Hematopoietic multipotent progenitor cell treated with erythropoietin and hydrocortisone succinate and interleukin-3 and kit ligand, for 17 days (in vitro differentiated cells): ENCODE measurements at places on chromosomes 13 and 19.

- no peak for DNase-seq
Observed at GRCh38 chr19:23887642-23888041, 27.0 kb upstream of the ZNF726 start.

DNA sequence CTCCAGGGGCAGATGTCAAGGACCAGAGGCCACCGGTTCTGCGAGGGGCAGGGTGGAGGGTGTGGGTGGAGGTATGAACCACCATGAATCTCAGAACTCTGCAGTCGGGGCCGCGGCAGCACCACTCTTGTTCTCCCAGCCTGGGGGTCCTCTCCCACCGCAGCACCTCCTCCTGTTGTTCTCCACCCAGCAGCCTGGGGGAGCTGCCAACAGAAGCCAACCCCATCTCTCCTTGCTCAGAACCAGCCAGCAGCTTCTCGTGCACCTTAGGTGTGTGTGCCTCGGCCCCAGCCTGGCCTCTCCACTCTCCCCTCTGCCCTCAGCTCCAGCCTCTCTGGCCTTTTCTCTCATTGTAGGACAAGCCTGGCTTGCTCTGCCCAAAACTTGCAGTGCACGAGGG is 31.9 kb upstream of the CCNE1 start:
- no peak for DNase-seq

GRCh38 chr13:36531746-36532486 is 99.6 kb downstream of the CCNA1 start:
- no peak for DNase-seq

- DNase-seq, result no peak
Observed at GRCh38 chr19:51708811-51709210, 15.0 kb downstream of the HAS1 start.

DNA sequence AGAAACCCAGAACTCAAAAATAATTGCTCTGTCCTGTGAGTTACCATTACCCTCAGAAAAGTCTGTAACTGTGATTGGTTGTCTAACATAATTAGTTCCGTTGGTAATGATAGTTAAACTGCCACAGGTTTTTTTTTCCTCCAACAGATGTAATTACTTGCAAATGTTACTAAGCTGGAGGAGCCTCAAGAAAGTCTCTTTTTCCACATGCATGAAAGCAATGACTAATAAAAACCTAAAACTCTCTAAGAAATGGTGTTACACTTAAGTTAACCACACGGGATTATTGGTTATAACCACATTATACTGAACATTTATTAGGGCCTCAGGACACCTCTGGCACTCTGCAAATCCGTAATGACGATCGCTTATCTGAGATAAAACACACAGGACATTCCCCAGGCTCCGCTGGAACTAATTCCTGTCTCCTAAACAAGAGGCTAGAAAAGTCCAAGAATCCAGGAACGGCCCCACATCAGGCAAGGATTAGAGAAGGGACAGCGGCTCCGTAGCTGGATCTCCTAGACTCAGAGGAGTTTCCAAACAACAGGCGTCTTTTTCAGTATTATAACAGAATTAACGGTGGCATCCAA is 753 bp downstream of the ZNF235 start:
- no peak for DNase-seq

DNA sequence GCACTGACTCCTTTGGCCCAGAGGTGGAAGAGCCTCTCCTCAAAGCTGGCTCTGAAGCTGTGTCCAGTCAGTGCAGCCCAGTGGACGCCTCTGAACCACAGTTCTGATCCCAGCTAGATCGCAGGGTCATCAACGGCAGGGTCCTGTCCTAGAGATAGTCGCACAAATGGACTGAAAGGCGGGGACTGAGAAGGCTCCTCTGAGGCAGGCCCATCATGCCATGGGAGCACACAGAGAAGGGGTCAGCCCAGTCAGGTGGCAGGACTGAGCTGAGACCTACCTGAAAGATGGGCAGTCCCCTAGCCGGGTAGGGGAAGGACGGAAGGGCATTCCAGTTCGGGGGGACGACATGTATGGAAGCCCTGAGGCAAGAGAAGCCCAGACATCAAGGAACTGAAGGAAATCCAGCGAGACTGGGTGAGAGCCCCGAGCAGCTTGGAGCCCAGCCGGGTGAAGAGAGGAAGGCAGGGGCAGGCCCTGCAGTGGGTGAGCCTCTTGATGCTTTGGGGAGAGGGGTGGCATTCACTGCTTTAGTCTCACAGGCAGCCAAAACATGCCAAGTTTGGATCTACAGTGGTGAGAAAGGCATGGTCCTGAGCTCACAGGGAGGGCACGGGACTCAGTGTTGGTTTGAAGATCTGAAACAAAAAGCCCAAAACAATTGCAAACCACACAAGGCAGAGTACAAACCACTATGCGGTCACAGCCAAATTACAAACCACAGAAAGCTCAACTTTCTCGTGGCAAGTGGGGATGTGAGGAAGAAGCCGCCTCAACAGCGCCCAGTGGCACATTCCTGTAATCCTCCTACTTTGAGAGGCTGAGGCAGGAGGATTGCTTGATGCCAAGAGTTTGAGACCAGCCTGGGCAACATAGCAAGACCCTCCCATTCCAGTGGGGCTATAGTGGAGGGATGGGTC is 10.0 kb downstream of the CALM3 start:
- DNase-seq, result no peak

GRCh38 chr13:108496362-108497210 is 132.8 kb upstream of the MYO16 start:
- DNase-seq, result no peak

DNA sequence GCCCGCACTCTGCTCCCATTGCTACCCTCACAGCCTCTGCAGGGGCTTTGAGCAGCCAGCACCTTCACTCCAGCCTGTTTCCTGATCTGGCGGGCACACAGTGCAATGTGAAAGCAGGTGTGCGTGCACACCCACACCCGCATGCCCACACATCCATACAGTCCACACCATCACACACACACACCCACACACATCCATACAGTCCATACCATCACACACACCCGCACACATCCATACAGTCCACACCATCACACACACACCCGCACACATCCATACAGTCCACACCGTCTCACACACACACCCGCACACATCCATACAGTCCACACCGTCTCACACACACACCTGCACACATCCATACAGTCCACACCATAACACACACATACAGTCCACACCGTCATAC is 28.0 kb downstream of the PIAS4 start:
- DNase-seq, result no peak

GRCh38 chr19:52898101-52898500 is 666 bp upstream of the ZNF320 start:
- DNase-seq, result no peak

DNA sequence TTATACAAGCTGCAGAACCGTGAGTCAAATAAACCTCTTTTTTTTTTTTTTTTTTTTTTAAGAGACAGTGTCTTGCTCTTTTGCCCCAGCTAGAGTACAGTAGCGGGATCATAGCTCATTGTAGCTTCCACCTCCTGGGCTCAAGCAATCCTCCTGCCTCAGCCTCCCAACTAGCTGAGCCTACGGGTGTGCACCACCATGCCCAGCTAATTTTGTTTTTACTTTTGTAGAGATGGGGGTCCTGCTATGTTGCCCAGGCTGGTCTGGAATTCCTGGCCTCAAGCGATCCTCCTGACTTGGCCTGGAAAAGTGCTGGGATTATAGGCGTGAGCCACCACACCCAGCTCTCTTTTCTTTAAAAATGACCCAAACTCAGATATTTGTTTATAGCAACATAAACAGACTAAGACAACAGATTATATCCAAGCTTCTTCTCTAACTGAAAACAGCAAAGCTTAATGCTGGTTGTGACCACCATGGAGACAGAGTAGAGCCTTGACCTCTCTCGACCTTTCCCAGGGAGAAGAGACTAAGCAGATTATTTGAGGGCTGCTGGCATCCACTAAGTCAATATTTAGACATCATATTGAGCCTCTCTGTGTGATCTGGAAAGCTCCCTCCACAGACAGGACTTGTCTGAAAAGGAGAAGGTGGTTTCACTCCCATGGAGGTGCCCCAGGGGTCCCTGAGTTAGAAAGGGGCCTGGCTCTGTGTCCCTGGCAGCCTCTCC is 150.0 kb downstream of the KCTD15 start:
- no peak for DNase-seq

- DNase-seq, result no peak
Observed at GRCh38 chr19:31461814-31462539, 112.7 kb upstream of the TSHZ3 start.

DNA sequence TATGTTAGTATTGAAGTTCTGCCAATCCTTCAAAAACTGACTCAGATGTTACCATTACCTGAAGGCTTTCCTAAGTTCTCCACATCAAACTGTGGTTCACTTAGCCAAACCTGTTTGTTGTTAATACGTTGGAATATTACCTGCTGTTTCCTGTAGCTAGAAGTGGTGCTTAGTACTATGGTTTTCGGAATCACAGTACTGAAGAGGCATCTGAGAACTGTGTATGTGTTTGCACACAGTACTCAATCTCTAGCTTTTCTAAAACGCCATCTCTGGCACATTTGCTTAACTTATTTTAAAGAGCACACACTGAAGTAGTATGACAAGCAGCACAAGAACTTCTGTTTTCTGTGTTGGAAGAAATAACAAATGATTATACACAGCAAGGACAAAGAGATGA is 248.2 kb downstream of the SHISA2 start:
- no peak for DNase-seq

GRCh38 chr19:1446713-1447481 is 3.0 kb upstream of the APC2 start:
- DNase-seq, result no peak

GRCh38 chr13:24161010-24161775 is 673 bp downstream of the SPATA13 start:
- no peak for DNase-seq

- no peak for DNase-seq
Observed at GRCh38 chr19:16325161-16325527, 518 bp downstream of the KLF2 start.

GRCh38 chr13:78045916-78046315 is 127.3 kb upstream of the EDNRB start:
- no peak for DNase-seq

GRCh38 chr19:30217461-30217860 is 154.7 kb upstream of the ZNF536 start:
- no peak for DNase-seq

DNA sequence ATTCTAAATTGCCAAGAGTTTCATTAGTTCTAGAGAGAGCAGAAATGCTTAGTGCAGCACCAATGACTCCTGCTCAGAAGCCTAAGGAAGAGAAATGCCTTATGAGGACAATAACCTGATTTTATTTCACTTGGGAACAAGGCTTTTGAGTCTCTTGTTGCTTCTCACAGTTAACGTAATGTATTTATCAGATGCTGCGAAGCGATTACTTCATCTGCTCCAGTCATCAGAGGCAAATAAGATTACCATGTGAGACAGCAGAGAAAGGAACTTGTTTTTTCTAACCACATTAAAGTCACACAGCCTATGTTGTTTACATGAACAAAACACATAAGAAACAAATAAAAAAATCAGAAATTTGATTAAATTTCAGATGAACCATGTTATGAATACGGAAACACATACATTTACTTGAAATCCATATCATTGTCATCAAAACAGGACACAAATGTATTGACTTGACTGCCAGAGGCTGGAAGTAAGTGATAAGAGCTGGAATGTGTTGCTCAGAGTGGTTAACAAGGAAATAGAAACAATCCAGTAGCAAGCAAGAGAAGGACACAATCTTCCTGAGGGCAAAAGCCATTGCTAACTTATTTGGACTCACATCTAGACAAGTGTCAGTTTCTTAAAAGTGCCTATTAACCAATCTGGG is 147.3 kb downstream of the LHFPL6 start:
- no peak for DNase-seq
